ENCODE measurements at places on chromosomes 6 and 20. TPM values are rescaled to one million over a fixed set of nuclear protein-coding genes. Genes with fewer than 3 reads are reported as not detected.

The SAMD10 gene
- total RNA-seq: 2.3 TPM

The TRIM10 gene
- not detected for total RNA-seq

The RBBP8NL gene
- total RNA-seq: not detected

The GSTA5 gene
- total RNA-seq: not detected

The ECT2L gene
- total RNA-seq: not detected

The TMEM217 gene
- total RNA-seq: 0.44 TPM

The SLC44A4 gene
- not detected for total RNA-seq

The C6orf118 gene
- total RNA-seq: not detected

The EPPIN gene
- not detected for total RNA-seq

The DOK5 gene
- total RNA-seq: 2.4 TPM

The TXLNB gene
- total RNA-seq: 0.57 TPM
